SHP77 (cell line): ENCODE measurements at places on chromosomes 11 and 22.

GRCh38 chr11:824942-825341, 2.8 kb upstream of the CRACR2B start:
- DNase-seq: no peak

DNA sequence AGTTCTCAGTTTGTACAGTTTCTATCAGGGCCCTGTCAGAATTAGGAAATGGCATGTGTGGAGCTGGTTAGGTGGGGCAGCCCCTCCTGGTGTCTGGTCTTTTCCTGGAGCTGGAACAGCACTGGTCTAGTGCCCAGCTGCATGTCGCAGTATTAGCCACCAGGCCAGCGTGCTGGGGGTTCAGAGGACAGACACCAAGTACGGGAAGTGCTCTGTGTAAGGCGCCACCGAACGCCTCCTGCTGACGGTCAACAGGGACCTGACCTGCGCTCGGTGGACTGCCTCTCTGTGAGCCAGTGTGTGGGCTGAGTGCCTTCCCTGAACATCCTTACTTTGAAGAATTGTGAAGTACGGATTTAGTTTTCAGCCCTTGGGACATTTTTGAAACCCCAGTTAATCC, 33.9 kb downstream of the AP2A2 start:
- DNase-seq: no peak

- no peak for DNase-seq
Observed at GRCh38 chr11:78789375-78789774, 214.7 kb upstream of the NARS2 start.

GRCh38 chr11:720017-720641, 14.1 kb downstream of the EPS8L2 start:
- no peak for DNase-seq

DNA sequence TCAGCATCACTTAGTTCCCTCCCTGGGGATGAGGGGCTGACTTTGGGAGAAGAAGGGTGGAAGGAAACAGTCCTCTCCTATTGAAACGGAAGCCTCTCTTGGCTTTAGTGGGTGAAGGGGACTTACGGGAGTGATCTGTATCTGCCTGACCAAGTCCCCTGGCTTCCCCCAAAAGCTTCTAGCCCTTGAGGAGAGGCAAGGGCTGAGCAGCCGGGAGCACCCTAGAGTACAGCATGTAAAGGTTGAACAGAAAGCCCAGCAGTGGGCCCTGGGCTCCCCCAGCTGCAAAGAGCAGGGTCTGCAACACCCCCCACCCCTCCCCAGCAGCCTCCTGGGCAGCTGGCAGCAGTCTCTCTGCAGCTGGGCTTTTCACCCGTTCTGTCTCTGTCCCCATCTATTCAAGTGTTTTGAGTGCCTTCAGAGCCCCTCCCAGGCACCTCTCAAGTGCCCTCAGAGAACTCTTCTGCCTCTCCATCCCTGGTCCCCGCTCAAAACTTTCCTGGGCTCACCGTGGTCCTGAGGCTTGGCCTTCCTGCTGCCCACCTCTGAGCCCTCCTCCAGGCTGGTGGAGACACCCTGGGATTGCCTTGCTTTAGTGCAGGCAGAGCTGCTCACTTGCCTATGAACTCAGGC, 2.7 kb downstream of the CAPN5 start:
- no peak for DNase-seq

DNA sequence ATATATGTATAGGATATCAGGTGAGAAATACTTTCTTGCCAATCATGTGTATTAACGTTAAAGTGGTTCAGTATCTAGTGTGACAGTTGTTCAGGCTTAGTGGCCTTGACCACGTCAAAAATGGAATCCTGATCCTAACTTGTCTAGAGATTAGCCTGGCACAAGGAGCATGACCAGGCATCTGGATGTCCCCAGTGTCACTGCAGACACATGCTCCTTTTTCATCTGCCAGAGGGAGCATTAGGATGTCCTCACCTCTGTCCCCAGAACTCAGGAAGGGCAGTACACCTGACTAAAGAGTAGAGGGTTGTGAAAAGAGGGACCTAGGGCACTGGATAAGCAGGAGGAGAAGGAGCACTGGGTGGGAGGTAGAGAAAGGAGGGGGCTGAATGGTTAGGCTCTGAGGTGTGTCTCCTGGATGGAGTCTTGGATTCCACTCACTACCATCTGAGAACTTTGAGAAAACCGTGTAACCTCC, 40.9 kb upstream of the GGTLC2 start:
- no peak for DNase-seq

DNA sequence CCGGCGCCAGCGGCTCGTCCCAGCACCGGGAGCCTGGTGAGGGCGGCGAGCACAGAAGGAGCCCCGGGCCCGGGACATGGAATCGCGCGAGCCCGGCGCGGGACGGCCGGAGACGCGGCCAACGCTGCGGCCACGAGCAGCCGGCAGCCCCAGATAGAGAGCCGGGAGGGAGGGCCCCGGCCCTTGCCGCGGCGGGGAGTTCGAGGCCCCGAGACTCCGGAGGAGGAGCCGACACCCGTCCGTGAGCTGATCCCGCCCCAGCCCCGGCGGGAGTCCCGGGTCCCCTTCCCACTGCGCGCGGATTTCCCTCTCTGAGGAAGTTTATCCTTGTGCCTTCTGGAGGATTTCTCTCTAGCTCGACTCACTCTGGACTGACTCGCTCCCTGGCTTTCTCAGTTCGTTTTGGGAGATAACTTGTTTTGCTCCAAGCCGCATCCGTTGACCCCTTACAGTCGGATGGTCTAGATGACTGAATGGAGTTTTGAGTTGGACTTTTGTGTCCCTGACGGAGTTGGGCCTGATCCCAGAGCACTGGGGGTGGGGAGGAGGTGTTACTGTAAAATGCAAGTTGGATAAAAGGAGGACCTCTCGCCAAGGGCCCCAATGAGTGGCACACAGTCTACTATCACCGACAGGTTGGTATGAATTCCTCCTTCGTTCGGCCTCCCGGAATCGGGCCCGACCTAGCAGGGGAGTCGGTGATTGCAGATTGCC, 585 bp downstream of the ARHGEF12 start:
- DNase-seq: no peak

GRCh38 chr11:127056338-127056971, 55.9 kb upstream of the KIRREL3 start:
- no peak for DNase-seq
